Hematopoietic multipotent progenitor cell treated with erythropoietin and hydrocortisone succinate and interleukin-3 and kit ligand, for 17 days (in vitro differentiated cells): ENCODE measurements at places on chromosomes 7 and 10.

DNA sequence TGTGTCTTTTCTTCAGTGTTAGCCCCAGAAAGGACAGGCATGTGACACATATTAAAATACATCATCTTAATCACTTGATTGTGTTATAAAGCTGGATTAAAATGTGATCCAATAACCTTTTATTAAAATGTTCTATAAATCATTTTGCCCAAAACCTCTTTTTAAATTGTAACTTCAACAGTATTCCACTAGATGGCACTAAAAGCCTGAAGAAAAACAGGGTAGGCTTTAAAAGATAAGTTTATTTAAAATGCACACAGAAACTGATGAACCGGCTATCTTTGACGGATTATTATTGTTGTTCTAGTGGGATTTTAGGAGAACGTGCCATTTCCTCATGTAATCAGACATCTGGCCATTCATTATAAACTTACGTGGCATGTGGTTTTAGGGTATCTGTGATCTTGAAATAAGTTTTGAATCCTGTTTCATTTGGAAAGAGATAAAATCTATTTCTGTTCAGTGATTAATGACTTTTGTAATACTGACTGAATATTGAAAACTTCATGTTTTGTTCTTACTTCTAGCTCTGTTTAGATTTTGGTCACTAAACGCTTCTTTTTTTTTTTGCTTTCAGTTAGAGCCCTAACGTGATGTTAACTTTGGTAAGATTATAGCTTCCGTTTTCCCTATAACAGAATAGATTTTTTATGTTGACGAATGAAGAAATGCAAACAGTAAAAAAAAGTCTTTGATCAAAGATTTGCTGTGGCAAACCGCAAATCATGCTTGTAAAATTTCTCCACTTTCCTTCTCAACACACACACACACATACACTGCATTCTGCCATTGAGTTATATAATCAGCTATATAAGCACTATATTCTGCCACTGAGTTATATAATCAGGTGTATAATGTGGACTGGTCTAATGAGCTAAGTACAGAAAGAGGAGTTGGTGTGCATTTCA is 13.6 kb downstream of the VPS50 start:
- peak; percentile 71 for DNase-seq

GRCh38 chr7:2114052-2114451 is 118.7 kb downstream of the MAD1L1 start:
- no peak for DNase-seq

GRCh38 chr10:60848126-60848525 is 69.8 kb downstream of the CDK1 start:
- no peak for DNase-seq

- DNase-seq: no peak
Measured at GRCh38 chr10:133124357-133125211, 35.4 kb upstream of the KNDC1 start.

DNA sequence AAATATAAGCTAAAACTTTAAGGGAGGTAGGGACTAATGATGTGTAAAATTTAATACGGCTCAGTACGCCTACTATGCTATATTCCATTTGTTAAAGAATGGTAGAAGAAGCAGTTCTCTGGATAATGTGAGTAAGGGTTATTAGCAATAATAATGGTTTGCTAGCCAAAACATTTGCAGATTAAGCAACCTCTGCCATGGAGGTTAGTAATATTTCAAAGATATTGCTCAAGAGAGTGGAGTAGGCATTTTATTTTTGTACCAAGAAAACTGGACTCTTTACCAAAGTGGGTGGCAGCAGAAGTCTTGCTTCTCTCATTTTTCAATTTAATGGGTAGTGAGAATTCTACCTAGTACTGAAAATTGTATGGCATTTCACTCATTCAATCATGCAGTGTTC is 158.9 kb upstream of the TMEM106B start:
- DNase-seq: no peak

GRCh38 chr7:98719396-98719795 is 102.3 kb downstream of the NPTX2 start:
- DNase-seq: no peak

DNA sequence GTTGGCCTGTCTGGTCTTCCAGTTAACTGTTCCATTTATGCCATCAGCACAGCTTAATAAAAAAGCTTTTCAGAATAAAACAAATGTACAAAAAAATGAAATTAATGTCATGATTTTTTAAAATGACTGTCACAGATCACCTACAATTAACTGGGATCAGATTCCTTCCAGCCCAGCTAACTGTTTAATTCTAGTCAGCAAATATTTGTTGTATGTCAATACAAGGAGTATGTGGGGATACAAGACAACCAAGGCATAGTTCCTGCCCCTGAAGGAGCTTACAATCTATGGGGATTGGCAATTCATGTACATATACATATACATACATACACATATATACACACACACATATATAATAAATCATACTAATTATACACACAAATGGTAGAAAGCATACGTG is 16.5 kb downstream of the SGCE start:
- no peak for DNase-seq
